ENCODE measurements at places on chromosomes 16 and 17.

DNA sequence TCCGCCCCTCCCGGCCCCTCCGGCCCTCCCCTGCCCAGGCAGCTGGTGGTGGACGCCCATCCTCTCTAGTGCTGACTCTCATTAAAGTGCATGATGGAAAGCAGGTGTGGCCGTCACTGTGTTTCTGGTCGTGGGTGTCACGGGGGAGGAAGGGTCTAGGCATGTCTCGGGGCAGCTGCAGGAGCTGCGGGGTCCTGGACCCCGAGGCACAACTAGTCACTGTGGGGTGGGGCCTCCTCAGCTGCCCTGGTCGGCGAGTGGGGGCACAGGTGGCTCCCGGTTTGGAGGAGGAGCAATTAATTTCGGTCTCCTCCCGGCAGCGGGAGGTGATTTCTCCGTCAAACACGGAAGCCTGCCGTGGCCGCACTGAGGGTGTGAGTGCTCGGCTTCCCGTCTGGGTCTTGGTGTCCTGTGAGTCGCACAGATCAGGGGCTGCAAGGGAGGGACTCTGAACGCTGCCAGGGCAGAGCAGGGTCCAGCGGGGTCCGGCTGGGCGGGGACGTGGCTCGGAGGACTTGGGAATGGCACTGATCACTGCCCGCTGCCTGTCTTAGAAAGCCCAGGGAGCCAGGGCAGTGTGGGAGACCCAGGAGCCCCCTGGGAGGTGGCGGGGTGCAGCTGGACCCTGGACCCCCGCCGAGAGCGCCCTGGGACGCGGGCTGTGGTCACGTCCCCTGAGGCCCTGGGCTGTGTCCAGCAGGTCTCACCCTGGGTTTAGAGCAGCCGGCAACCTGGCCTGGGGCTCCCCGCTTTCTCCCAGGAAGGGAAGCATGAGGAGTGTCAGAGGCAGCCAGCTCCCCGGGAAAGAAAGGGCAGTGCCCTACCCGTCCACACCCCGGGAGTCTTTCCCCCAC, 3.3 kb downstream of the TPSD1 start:
- DNase-seq: peak; percentile 52

DNA sequence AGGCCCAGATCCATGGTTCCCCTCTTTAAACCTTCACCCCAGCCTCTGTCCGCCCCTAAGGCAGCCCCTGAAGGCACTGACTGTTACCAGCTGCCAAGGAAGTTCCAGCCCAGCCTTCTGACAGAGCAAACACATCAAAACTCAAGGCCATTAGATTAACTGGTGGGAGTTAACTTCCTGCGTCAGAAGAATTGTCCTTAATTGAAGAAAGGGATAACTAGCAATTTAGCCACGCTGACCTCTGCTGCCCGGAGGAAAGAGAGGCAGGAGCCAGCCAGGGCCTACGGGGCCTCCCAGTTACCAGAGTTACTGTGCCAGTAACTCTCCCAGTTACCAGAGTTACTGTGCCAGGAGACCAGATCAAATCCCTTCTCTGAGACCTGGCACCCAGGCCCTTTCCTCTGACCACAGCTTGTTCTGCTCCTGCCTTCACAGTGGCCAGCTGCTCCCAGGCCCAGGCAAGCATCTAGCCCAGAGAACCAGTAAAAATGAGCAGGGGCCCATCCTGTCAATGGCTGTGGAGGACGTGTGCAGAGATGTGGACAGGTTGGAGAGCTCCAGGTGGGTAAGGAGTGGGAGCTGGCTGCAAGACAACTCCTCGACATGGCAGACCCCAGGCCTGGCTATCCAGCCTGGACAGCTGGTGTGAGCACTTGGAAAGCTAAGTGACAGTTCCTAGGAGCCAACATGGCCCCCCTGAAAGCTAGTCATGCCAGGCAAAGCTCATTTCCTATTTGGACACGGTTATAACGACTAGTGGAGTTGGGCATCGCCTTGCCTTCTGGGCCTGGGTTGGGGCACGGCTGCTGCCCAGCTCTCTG, 2.8 kb upstream of the PITPNM3 start:
- DNase-seq: no peak

- no peak for DNase-seq
These were observed 52.5 kb upstream of the DHX40 start for GRCh38 chr17:59512844-59513385.

GRCh38 chr17:31527606-31528005, 136.1 kb downstream of the RAB11FIP4 start:
- no peak for DNase-seq

- peak; percentile 50 for DNase-seq
These were observed 558 bp upstream of the ZFHX3 start for GRCh38 chr16:73048292-73049080.

DNA sequence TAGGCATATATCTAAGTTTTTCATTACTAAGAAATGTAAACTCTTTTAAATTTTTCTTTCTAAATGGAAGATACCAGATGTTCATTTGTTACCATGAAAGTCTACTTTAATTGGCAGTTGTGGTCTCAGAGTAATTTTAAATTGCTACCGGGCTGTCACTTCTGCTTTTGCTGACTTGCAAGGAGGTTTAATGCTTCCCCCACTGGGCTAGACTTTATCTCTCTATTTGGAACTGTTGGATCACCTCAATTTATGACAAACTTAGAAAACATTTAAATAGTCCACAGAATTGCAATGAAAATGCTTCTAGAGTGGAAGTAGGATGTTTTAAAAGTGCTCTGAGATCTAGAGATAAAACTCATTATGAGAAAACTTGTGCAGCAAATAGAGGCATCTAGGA, 479.8 kb upstream of the GOT2 start:
- DNase-seq: no peak

DNA sequence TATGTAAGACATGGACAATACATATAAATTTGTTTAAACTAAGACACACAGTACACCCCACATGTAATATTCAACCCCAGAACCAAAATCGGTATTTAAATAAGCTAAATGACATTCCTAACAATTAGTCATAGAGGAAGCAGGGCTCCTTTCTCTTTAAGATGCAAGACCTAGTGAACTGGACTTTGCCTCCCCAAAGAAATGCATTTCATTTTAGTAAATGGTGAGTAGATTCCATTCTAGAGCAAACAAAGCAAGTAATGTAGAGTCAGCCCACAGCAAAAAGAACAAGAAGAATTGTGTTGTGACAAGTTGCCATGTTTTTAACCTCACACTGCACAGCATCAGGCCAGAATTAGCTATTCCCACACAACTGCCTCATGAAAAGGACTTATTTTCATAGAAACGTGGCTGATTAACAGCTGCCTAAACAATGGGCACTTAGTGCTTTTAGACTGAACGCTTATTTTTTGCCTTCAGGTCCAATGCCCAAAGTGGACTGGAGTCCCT, 14.4 kb downstream of the DNAJC7 start:
- DNase-seq: no peak

- DNase-seq: no peak
These were observed 239 bp downstream of the PIEZO1 start for GRCh38 chr16:88784856-88785105.

GRCh38 chr17:41667280-41668041, 21.2 kb upstream of the EIF1 start:
- peak; percentile 30 for DNase-seq

DNA sequence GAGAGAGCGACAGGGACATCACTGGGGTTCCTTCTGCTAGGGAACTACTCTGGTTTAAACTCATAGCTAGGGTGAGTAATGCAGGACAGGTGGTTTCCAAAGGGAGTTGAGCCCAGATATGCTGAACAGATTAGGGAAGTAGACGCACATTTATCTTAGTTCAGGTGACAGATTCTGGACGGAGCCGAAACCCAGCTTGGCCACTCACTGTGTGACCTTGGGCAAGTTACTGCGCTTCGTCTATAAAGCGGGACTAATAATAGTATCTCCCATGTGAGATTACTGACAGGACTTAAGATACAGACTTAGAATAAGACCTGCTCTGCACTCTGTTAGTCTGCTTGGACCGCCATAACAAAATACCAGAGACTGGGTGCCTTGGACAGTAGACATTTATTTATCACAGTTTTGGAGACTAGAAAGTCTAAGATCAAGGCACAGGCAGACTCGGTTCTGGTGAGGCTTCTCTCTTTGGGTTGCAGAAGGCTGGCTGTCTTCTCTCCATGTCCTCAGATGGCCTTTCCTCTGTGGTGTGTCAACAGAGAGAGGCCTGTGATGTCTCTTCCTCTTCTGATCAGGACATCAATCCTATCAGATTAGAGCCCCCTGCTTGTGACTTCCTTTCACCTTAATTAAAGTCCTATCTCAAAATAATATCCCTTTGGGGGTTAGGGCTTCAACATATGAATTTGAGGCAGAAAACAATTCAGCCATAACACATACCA, 12.1 kb downstream of the SCNN1G start:
- DNase-seq: no peak

- DNase-seq: no peak
These were observed 11.7 kb downstream of the DNAJA3 start for GRCh38 chr16:4437366-4437765.

- no peak for DNase-seq
These were observed 32.6 kb upstream of the ZNF469 start for GRCh38 chr16:88349903-88350900.

DNA sequence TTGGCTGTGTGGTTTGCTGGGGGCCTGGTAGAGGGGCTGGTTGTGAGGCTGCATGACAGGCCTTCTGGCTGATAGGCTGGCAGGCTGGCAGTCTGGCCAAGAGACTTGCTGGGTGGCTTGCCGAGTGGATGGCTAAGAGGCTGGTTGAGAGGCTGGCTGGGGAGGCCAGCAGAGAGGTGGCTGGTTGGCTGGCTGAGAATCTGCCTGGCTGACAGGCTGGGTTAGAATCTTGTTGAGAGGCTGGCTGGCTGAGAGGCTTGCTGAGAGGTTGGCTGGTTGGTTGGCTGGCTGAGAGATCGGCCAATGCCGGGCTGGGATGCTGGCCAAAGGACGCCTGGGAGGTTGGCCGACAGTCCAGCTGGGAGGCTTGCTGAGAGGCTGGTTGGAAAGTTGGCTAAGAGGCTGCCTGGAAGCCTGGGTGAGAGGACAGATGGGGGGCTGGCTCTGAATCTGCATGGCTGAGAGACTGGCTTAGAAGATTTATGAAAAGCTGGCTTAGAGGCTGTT, 35.9 kb upstream of the ACSM2B start:
- peak; percentile 75 for DNase-seq

DNA sequence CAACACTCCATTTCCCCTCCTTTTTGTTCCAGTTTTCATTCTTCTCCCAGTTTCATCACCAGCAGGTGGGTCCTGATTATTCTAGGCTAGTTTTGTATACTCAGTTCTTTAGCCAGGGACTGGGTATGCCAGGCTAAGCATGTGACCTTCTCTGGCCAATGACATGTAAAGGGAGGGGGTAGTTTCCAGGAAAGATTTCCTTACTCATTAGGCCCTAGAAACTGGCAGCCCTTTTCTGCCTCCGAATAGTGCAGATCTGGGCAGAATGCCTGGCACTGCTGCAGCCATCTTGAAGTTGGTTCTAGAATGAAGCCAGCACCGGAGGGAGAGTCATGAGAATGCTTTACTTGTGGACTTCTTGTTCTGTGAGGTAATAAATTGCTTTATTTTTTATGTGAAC, 126.9 kb upstream of the AXIN2 start:
- DNase-seq: no peak

DNA sequence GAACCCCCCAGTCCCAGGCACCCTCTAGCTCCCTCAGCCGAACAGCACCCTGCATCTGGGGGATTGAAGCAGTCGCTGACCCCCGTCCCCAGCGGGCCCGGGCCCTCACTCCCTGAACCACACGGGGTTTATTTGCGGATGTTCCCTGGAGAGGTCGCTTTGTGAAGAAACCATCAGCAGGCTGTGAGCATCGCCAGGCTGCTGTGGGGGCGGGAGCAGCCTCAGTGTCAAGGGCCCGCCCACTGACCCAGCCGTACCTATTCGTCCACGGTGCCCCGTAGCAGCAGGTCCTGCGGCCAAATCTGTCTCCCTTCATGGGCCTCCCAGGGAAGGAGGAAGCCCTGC, 6.4 kb upstream of the RAB40C start:
- DNase-seq: no peak

DNA sequence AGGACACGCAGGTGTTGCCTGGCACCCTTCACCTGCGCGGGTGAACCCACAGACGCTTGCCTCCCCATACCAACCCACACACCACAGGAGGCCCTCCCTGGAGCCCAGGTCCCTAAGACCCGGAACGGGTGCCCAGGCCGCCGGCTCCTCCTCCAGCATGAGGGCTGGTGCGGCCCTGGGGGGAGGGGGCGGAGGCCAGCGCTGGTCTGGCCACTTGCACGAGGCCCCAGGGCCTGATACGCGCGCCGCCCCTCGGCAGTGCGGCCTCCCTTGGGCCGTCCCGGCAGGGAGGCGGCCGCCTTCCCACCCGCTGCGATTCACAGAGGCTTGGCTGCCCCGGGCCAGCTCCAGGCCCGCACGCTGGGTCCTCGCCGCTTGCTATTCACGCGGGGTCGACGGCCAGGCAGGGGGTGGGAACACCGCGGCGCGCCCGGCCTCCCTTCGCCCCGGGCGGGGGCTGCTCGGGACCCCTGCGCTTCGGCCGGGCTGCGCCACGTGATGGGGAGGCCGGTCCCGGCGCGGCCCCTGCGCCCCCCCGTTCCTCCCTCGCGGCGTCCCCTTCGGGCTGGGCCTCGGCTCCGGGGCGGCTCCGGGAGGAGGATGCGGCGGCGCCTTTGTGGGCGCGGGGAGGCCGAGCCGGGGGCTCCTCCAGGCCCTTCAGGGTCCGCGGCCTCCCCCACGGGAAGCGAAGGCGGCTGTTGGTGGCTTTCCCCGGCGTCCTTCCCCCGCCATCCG, 685 bp downstream of the FASN start:
- DNase-seq: peak; percentile 79

- DNase-seq: no peak
These were observed 214.0 kb upstream of the MPHOSPH6 start for GRCh38 chr16:82384017-82384416.

Data from stomach (tissue), 19 donors.